ENCODE measurements at places on chromosomes 12 and 14.

DNA sequence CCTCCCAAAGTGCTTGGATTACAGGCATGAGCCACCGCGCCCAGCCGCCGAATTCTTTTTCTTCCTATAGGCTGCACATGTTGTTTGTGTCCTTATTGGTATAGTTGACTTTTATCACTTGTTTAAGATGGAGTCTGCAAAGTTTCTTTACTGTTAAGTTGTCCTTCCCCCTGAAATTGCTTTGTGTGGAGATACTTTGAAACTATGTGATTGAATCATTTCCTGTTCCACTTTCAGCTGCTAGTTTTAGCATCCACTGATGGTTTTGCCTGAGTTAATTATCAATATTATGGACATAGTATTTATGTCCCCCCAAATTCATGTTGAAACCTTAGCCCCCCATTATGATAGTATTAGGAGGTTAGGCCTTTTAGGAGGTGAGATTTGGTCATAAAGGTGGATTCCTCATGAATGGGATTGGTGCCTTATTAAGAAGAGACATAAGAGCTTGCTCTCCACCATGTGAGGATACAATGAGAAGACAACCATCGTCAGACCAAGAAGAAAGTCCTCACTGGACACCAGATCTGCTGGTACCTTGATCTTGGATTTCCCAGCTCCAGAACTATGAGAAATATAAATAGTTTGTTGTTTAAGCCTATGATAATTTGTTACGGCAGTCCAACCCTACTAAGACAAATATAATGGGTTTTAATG is 34.9 kb downstream of the PPHLN1 start:
- no peak for DNase-seq

DNA sequence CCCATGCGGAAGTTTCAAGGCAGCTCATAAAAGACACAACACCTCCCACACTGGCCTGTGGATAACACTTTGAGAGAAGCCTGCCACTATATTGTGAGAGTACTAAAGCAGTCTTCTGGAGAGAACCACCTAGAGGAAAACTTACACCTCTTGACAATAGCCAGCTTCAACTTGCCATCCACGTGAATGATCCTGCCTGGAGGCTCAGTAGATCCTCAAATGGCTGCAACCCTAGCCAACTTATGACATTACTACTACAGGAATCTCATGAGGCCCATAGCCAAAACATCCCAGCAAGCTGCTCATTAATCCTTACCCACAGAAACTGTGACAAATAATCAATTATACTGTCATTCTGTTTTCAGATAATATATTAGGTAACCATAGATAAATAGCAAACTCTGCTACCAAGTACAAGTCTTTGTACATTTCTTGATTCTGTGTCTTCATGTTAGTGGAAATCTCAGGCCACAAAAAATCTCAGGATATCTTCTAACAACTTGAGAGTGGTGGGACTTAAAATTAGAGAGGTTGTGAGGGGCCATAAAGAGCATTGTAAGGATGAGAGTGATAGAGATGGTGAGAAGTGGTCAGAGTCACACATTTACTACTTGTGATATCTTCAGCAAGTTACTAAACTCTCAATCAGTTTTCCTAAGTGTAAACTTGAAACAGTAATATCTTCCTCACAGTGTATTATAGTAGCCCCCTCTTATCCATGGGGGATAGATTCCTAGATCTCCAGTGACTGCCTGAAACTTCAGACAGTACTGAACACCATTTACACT is 368.0 kb downstream of the C12orf50 start:
- DNase-seq: no peak

GRCh38 chr12:68972595-68972994 is 39.6 kb upstream of the CPM start:
- DNase-seq: no peak

DNA sequence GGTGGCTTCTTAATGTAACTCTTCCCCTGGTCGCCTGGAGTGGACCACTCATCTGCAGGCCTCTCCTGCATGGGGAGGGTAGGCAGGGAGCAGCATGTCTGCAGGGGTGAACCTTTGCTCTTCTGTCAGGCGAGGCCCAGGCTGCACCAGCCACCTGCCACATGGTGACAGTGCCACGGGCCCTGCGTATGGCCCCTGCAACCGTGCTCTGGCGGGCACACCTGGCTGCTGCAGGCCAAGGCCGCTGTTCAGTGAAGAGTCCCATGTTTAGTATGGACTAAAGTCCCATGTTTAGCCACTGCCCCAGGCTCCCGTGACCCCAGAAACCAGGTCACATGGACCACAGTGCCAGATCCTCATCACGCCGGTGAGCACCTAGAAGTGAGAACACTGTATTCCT is 187.0 kb downstream of the ADGRD1 start:
- no peak for DNase-seq

DNA sequence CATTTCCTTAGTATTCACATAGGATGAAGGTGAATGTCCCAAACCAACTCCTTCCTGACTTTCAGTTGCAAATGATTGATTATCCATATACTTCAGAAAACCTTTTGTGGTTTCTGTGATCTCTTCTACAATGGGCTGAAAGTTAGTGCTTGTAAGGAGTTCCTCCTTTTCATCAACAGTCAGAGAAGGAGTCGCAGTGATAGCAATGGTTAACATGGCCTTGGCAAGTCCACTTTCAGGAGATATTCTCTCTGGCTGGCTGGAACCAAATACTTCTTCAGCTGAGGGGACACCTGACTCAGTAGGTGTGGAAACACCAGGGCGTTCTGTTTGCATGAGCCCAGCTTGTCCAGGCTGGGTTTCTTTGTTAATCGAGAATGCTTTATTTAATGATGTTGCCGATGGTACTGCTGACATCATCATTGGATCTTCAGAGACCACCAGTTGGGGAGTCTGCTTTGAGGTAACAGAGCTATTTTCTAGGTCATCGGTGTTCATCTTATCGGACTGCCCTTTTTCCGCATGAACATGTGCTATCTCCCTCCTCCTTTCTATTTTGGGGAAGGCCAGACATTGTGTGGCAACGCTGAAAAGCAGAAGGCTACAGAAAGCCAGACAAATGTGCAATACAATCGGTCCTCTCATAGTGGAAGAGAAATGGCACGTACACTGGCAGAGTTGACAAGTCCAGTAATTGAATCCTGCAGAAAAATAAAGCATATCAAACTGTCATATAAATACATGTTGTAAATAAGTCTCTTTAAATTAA is 13.1 kb downstream of the ARMH4 start:
- no peak for DNase-seq

- DNase-seq: no peak
These were observed 9.8 kb downstream of the PSEN1 start for GRCh38 chr14:73146111-73146510.

DNA sequence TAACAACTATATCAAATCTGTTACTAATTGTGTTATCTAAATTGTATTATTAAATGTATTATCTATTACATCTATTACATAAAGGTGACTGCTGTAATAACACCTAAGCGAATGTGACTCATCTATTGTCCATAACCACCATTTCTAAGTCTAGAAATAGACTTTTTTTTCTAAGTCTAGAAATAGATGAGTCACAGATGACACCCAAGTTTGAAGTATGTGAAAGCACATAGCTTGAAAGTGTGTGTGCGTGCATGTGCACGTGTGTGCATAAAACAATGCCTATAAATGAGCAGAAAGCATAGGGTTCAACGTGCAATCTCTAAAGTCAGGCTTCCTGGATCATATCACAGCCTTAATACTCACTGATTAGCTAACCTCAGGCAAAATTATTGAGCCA is 451.3 kb upstream of the USP15 start:
- no peak for DNase-seq

- DNase-seq: peak; percentile 58
These were observed 64.4 kb upstream of the OSBPL8 start for GRCh38 chr12:76623931-76624330.

DNA sequence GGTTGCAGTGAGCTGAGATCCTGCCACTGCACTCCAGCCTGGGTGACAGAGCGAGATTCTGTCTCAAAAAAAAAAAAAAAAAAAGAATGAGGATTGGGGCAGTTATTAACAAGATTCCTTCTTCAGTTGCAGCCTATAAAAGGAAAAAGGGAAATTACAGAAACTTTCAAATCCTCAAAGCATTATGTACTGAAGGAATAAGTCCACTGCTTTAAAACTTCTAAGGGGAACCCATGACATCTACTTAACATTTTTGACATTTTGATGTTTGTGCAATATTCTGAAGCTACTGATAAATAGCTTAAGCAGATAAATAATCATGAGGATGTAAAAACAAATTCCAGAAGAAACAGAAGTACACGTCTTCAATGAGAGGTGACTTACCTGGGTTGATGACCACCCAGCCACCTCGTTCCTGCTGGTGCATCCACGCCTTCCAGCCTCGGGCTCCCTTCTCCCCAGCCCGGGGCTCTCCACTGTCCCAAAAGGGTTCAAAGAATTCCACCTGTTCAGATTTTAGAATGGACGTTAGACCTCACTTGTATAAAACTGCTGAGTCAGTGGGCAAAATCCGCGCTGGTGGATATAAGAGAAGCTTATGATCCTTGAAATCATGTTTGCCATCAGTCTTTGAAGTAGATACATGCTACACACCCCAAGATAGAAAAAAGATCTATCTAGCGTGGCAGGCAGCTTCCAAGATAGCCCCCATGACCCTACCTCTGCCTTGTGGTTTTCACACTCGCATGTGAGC is 33.7 kb downstream of the NRDE2 start:
- no peak for DNase-seq

GRCh38 chr14:36866867-36867266 is 205.2 kb downstream of the PAX9 start:
- DNase-seq: no peak

GRCh38 chr12:6540181-6540877 is 6.0 kb downstream of the GAPDH start:
- peak; percentile 95 for DNase-seq

DNA sequence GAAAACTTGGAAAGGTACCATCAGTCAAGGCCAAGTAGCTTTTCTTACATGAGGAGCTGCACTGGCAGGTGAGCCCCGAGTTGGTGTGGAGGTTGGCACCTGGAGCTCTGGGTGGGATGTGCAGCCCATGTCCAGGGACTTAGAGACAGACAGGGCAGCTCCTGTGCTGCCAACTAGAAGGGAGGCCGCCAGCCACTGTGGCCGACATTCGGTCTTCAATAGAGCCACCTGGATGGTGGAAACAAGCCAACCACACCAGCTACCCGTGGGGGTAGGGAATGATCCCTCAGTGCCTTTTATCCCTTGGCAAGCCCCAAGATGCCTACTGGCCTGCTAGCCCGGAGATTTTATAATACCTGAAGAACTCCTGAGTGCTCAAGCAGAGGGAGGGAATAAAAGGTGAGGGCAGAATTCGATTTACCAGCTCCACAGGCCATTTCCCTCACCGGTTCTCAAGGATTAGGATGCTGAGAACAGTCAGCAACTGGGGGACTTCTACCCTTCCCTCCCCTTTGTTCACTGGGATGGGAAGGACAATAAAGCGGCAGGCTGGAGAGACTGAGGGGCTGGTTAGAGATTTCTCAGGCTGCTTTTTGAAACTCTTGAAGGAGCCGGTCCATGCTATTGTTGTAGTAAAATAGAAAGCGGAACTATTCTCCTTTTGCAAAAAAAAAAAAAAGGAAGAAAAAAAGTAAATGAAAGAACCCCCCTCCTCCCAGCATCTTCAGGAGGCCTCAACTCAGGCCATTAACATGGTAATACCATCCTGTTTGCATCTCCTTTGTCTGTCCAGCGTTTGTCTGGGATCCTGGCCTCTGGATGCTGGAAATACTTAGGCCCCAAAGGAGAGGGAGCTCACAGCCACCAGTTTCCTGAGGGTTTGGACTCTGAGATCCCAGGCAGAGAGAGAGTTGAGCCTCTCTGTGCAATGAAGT is 321.6 kb downstream of the ZFP36L1 start:
- no peak for DNase-seq

DNA sequence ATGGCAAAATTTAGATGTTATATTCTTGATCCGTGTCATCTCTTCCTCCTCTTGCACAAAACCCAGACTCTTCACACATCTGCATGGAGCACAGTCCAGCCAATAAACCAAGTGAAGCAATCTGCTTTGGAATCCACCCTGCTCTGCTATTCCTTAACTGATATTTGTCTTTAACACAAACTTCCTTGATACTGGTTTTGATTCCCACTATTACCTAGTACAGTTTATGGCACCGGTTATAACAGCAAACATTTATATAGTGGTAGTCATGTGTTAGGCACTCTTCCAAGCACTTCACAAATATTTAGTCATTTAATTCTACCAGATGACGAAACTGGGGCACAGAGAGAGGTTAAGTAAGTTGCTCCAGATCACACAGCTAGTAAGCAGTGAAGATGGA is 12.5 kb downstream of the STYK1 start:
- peak; percentile 37 for DNase-seq

DNA sequence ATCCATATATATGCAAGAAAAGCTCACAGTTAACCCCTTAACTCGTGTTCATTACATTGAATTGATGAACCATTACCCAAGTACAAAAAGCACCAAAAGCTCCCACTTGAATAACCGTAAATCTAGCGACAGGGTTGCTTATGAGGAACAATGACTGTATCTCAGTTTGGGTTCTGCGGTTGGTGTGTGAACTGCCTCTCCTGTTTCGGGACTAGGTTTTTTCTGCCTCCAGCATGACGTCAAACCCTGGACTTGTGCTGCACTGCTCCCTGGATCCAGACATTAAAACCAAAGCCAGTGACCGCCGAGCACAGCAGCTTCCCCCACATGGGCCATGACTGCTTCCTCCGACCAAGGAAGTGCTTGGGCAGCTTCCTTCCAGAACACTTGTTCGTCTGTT is 77.7 kb downstream of the SETD3 start:
- no peak for DNase-seq

- no peak for DNase-seq
These were observed 298 bp downstream of the CTDSP2 start for GRCh38 chr12:57846285-57846576.

DNA sequence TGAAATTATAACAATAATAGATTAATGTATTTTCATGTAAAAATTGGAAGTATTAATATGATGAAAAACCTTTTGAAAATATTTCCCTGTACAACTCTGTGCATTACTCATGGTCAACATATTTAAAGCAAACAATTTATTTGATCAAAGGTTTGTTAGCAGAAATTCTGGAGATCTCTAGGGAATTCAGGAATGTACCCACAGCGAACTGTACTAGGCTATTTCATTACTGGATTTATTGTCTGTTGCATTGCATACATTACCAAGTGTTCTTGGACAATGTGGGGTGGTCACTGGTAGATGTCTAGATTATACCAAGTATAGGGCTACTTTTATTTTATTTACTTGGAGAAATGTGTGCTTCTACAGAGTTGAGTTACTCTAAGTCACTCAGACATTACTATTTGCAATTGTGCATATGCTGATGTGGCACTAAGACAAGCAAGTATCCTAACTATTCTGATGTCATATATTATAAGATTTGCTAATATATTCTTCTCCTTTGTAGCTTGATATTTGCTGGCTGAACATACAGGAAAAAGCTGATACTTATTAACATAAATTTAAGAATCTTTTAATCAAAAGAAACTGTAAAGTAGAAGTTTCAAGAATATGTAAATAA is 323.3 kb downstream of the CCER1 start:
- no peak for DNase-seq

GRCh38 chr12:101209319-101210302 is at the start of gene SLC5A8:
Gene SLC5A8 (minus strand): TSS chr12:101210238. CDS start chr12:101209848, 390 bp downstream.
- DNase-seq: no peak

DNA sequence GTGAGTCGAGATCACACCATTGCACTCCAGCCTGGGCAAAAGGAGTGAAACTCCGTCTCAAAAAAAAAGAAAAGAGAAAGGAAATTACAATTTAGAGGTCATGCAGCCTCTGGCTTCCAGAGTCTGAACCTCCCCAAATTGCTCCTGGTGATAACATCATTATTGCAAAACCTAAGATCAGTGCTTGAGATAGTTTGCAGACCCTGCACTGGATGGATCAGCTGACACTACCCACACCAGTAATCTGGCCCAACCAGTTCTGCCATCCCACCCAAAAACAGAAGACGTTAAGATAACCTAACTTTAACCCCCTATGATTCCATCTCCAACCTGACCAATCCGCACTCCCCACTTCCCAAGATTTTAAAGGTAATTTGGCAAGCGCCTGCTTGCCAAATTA is 353.7 kb upstream of the DIO2 start:
- no peak for DNase-seq

Measured in GM04504 (cell line).